ENCODE measurements at places on chromosomes 11 and 22. TPM values are rescaled to one million over a fixed set of nuclear protein-coding genes. Genes with fewer than 3 reads are reported as not detected.

Gene MTA2
- 102 TPM for total RNA-seq

Gene APOC3
- not detected for total RNA-seq

Gene KREMEN1
- 1.1 TPM for total RNA-seq

Gene MYRF
- total RNA-seq, result 0.44 TPM

Gene CELSR1
- total RNA-seq, result 1.6 TPM

Gene ARHGAP8
- total RNA-seq, result not detected

Gene BDNF
- total RNA-seq, result 42.3 TPM

Gene CALCA
- total RNA-seq, result not detected

Gene DBX1
- total RNA-seq, result not detected

Gene MPPED2
- 0.12 TPM for total RNA-seq

Gene PKDREJ
- 0.06 TPM for total RNA-seq

Gene MS4A6E
- not detected for total RNA-seq

Gene PDXP
- total RNA-seq, result 8.3 TPM

Gene OR2AG2
- total RNA-seq, result 0.13 TPM

Gene TMEM151A
- 0.13 TPM for total RNA-seq

Gene TPH1
- total RNA-seq, result 0.12 TPM
